Astrocyte (in vitro differentiated cells and primary cell): ENCODE measurements at places on chromosomes 2 and 18. TPM values are rescaled to one million over a fixed set of nuclear protein-coding genes. Genes with fewer than 3 reads are reported as not detected.

- DNase-seq = no peak
Measured at GRCh38 chr2:3500326-3500899, 18.9 kb downstream of the ADI1 start.

- no peak for DNase-seq
Measured at GRCh38 chr2:18830962-18831361, 241.6 kb upstream of the NT5C1B start.

DNA sequence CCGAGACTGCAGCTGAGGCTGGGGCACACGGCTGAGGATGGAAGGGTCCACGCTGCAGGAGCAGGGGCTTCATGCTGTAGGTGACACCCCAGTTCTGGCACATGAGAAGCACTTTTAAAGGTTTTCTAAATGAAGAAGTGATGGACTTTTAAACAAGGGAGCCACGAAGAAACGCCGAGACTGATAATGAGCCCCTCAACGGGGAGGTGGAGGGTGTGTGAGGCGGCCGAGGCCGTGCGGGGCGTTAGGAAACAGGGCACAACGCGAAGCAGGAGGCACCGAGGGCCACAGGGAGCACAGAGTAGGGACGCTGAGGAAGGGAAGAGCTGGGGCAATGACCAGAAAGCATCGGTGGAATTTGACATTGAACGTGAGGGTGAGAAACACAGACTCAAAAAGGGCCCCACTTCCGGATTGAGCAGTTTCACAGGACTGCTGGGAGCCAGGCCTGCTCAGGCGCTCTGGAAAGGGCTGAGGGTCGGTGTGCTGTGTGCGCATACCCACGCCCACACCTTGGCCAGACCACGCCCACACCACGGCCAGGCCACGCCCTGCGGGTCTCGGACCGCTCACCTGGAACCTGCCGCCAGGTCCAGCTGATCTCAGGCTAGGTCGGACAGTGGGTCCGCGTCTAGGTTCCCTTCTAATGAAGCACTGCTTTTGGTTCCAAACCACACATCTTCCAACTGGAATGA, 115.7 kb downstream of the GYPC start:
- no peak for DNase-seq

DNA sequence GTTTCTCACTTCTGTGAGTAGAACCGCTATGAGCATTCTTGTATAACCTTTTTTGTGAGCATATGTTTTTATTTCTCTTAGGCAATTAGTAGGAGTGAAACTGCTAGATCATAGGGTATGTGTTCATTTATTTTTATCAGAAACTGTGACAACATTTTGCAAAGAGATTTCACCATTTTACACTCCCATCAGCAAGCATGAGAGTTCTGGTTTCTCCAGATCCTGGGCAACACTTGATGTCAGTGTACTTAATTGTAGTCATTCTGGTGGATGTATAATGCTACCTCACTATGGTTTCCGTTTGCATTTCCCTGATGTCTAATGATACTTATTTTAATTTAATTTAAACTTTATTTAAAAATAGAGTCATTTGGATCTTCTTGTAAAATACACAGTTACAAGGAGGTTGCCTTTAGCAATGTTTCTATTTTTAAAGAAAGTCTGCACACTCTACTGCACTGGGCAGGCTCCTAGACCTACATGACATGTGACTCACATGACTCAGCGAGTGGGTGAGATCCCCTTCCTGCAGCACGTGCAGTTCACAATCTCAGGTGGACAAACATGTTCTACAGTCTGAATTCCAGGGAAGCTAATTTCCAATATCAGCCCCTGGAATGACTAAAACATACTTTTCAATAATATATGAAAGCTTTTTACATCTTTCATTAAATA, 127.0 kb upstream of the BCL2L11 start:
- DNase-seq = no peak

GRCh38 chr18:26479681-26480079, 68.7 kb downstream of the KCTD1 start:
- peak; percentile 36 for DNase-seq

DNA sequence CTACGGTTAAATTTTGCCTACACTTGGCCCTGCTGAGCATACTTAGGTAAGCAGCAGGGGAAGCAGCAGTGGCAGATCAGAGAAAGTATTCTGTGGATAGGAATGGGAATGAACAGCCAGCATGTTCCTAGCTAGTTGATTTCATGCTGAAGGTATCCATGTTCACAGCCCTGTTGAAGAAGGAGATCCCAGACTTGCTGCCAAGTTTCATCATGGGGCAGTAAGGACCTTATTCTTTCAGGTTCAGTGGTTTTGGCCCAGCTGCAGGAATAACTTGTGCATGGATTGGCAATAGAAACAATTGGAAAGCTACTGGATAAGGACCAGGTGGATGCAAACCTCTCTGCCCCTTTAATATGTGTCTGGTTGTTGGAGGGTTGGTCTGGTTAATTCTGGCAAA, 98.2 kb upstream of the TMEM178A start:
- peak; percentile 94 for DNase-seq

- peak; percentile 53 for DNase-seq
Measured at GRCh38 chr2:227214622-227215041, 50.2 kb downstream of the COL4A3 start.

DNA sequence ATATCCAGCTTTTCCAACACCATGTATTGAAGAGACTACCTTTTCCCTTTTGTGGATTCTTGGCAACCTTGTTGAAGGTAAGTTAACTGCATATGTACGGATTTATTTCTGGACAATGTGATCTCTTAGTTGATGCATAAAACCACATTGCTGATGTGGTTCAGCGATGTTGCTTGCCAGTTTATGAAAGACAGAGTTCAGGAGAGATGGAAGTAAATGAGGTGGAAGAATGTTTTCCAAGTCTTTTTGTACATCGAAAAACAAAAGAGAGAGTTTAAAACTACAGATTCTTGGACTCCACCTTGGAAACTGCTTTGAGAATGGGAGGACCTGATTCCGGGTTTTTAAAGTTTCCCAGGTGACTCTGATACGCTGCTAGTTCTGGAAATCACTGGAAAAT, 43.8 kb downstream of the MOB4 start:
- DNase-seq = peak; percentile 43

- DNase-seq = no peak
Measured at GRCh38 chr2:70501728-70502127, 51.9 kb downstream of the TGFA start.

- DNase-seq = no peak
Measured at GRCh38 chr2:186440506-186440905, 45.6 kb upstream of the ZC3H15 start.

DNA sequence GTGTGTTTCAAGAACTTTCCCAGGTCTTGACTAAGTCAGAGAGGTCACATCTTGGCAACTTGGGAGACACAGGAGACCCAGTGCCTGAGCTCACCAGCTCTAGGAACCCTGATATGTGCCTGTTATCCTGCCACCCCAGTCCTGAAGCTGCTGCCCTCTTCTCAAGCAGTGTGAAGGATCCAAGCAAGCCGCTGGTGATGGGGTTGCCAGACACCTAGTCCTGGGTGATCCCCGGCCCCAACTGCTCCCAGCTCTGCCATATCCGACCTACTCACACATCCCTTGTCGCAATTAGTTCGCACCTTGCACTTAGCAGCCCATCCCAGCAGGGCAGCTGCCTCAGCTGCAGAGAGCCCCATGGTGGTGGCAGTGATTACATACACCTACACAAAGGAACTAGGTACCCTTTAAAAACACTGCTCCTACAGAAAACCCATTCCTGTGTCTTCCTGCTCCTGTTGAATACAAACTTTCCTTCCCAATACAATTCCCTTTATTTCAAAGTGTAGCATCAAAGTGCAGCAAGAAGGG, 247.2 kb upstream of the RAB12 start:
- DNase-seq = no peak

DNA sequence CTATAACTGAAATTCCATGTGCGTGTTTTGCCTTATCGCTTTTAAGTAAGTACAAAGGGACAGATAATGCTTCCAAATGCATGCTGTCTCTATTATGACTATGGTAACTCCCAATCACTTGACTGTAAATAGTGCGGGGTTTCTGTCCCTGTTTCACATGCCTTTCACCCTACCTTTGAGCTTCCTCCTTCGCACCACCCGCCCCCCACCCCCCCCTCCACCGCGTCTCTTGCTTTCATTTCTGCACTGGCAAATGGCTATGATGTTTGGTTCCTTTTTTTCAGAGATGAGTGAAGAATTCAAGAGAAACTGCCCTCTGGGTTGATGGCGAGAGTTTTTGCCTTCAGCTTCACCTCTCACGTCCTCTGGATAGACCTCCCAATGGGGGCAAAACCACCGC, 25.0 kb upstream of the SPP2 start:
- DNase-seq = no peak

DNA sequence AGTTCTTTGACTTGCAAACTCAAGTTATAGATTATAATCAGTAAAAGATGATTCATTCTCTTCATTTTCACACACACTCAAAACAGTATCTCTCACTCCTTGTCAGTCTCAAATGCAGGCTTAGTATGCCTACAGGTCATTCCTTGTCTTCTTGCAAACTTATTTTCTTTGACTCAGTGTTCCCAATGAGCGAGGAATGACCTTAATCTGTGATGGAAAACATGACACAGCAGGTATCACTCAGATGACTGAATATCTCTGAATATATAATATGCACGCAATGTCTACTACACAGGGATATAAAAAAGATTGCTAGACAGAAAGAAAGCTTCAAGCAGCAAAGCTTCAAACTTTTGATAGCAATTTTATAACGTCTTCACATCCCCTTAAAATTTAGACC, 127.8 kb upstream of the RGPD4 start:
- no peak for DNase-seq

DNA sequence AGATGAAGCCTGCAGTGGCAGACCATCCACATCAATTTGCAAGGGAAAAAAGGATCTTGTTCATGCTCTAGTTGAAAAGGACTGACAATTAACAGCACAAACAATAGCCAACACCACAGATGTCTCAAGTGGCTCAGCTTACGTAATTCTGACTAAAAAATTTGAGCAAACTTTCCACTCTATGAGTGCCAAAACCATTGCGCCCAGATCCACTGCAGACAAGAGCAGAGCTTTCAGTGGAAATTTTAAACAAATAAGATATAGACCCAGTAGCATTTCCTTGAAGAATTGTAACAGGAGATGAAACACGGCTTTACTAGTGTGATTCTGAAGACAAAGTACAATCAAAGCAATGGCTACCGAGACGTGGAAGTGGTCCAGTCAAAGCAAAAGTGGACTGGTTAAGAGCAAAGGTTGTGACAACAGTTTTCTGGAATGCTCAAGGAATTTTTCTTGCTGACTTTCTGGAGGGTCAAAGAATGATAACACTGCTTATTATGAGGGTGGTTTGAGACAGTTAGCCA, 12.0 kb upstream of the ZNF396 start:
- DNase-seq = peak; percentile 87

- no peak for DNase-seq
Measured at GRCh38 chr2:79906139-79906890, 393.5 kb downstream of the CTNNA2 start.

- DNase-seq = peak; percentile 14
Measured at GRCh38 chr2:42795841-42796301, 3.5 kb upstream of the HAAO start.

DNA sequence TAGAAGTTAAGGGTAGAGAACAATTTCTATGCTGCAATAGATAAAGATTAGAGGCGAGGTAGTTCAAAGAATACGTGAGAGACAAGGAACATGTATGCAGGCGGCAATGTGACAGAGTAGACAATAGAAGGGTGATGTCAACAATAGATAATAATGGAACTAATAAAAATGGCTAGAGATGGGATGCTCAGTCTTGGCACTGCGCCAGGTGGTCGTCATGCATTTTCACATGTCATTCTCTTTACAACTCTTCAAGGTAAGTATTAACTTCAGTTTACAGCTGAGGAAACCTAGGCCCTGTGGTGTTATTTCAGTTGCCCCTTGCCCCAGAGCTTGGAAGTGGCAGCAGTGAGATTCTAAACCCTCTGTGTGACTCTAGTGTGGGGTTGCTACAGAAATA, 890.7 kb upstream of the CELF4 start:
- DNase-seq = no peak

DNA sequence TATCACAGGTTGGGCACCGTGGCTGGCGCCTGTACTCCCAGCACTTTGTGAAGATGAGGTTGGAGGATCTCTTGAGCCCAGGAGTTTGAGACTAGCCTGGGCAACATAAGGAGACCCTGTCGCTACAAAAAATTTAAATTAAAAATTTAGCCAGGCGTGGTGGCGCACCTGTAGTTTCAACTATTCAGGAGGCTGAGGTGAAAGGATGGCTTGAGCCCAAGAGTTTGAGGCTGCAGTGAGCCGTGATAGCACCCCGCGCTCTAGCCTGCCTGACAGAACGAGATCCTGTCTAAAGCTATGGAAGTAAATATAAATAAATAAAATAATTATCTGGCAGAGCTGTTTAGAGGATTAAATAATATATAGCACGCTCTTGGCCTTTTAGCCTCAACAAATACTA, 1.4 kb upstream of the SH3RF3 start:
- DNase-seq = no peak

GRCh38 chr2:170313347-170313991, 135.5 kb downstream of the MYO3B start:
- peak; percentile 59 for DNase-seq

DNA sequence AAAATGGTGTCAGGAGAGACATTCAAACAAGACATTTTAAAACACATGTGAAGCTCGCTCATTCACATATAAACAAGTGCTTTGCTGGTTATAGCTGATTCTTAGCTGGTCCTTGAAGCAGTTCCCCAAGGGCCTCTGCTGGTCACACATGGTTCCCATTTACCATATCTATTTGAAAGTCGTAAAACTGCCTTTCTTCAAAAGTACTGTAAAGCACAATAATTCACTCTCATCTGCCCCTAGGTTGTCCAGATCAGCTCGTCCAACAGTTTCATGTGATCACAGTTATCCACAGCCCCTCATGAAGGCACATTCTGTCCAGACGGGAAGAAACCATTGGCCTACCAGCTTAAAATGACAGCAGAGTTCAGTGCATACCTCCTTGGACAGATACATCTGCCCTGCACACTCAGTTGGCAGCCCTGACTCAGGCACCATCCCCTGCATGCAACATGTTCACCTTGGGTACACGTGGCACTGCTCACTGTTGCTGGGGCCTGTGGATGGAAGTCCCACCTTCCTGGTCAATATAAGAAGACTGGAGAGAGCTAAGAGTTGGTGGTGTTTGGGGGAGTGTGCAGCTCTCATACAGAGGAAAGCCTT, 108.0 kb upstream of the HAAO start:
- DNase-seq = no peak

DNA sequence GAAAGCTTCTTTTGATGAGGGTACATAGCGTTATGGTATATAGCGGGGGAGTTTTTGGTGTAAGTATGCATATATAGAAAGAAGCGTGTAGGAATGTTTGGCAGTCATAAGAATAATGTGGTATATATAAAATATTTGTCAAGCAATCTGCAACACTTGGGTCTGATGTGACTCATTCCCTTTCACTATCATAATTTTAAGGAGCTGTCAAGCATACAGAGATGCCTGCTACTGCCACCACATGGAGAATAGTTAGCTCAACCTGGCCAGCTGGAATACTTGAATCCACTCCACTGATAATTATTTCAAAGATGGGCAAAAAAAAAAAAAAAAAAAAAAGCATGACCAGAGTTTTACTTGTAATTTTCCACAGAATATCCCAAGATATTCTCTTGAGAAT, 559.8 kb upstream of the REG3G start:
- no peak for DNase-seq

Gene MGAT4A
- total RNA-seq = 1.2 and 1.7 TPM in 2 replicates

Gene UGT1A10
- not detected in 2 replicates for total RNA-seq

Gene MSGN1
- total RNA-seq = not detected in 2 replicates

Gene CNGA3
- not detected in 2 replicates for total RNA-seq

Gene DSEL
- total RNA-seq = 15.9 and 16.5 TPM in 2 replicates

Gene COLEC12
- total RNA-seq = 11.6 and 13.2 TPM in 2 replicates

Gene GNAL
- total RNA-seq = 3.6 and 4.5 TPM in 2 replicates

Gene CAPN13
- not detected in 2 replicates for total RNA-seq

Gene SNTG2
- 1.9 TPM in 2 replicates for total RNA-seq

Gene MYO5B
- total RNA-seq = 7.2 and 8.3 TPM in 2 replicates

Gene ITGB6
- total RNA-seq = 2.8 and 7.6 TPM in 2 replicates

Gene AP1S3
- total RNA-seq = 11.1 and 14.3 TPM in 2 replicates

Gene CD226
- total RNA-seq = 0.07 and 0.12 TPM in 2 replicates
